ENCODE measurements at places on chromosomes 4 and X.

DNA sequence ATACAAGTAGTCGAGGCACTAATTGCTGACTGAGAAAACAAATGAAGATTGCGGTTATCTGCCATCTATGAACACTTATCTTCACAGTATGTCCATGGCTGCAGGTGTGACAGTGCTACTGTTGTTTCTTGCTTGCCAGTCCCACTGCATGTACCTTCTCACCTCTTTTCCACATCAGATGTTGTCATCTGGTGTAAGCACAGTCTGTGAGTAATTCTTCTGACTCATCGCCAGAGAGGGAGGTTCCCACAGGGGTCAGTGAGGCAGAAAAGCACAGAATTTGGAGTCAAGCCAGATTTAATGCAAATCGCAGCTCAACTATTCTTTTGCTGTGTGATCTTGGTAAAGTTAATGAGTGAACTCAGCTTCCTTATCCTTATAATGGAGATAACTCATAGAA lies 144.4 kb downstream of the GLRA2 start:
- DNase-seq = peak; percentile 87

GRCh38 chr4:138389976-138390685 lies 148.0 kb upstream of the SLC7A11 start:
- DNase-seq = peak; percentile 28

- DNase-seq = peak; percentile 95
Observed at GRCh38 chr4:10611673-10612072, 72.9 kb downstream of the CLNK start.

DNA sequence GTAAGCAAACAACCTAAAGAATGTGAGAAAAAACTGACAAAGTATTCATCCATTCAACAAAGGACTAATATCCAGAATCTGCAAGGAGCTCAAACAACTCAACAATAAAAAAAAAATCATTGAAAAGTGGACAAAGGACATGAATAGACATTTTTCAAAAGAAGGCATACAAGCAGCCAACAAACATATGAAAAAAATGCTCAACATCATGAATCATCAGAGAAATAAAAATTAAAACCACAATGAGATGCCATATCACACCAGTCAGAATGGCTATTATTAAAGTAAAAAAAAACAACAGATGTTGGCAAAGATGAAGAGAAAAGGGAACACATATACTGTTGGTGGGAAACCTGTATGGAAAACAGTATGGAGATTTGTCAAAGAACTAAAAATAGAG lies 120.7 kb upstream of the ADGRL3 start:
- no peak for DNase-seq

- no peak for DNase-seq
Observed at GRCh38 chrX:85499400-85499799, 119.9 kb upstream of the POF1B start.

GRCh38 chr4:142356118-142356759 lies 489.9 kb downstream of the INPP4B start:
- DNase-seq = no peak

GRCh38 chrX:43560247-43560946 lies 95.7 kb upstream of the MAOA start:
- no peak for DNase-seq

DNA sequence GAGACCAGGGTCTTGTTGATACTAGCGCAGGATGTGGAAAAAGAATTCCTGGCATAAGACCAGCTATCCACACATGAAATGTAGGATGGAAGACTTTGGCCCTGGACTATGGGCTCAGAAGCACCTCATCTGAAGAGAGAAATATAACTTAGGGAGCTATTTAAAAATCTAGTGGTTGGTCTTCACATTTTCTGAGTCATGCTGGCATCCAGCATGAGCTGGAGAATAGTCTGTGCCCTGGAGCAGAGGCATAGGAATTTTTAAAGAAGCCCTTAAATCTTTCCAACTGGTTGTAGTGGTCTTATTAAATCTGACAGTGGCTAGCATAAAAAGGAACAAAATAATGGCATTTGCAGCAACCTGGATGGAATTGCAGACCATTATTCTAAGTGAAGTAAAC lies 86.3 kb downstream of the SMARCA5 start:
- DNase-seq = no peak

DNA sequence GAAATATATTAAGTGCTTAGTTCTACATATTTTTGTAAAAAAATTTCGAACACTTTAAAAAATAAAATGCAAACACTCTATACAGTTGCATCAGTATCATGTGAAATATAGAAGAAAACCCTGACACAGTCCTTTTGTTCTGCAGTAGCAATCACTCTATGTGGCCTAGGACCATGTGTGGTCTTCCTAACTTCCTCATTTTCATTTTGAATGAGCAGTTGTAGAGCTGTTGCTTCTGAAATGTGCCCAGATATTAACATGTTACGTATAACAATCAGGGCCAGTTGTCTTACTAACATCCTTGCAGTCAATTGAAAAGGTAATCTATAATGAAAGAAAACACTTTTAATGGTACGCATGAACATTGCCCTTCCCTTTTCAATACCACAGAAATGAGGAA lies 107.9 kb downstream of the ZNF827 start:
- DNase-seq = no peak

DNA sequence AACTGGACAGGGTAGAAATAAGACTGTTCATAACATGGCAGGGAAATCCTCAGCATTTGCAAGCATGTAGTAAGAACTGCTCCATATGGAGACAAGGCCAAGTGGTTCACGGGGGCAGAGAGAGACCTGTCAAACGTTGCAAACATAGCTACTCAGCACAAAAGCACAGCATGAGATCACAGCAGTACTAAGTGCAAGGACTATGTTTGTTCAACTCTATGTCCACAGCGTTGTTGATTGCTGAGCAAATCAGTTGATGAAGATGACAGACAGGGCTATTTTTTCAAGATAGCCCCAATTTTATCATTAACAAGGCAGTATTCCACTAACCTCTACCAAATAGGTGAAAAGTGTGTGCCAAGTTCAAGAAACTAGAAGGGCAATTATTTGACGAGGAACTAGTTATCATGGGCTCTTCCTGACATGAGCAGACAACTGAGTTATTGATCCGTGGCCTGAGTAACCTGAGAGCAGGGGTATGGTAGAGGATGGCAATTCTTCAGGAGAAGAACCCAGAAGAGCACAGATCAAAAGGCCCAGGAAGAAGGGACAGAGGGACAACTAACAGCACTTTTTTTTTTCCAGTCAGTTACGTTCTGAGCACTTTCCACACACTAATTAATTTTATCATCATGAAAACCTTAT lies 57.4 kb downstream of the SPOCK3 start:
- no peak for DNase-seq

GRCh38 chrX:129945131-129945530 lies 37.3 kb upstream of the BCORL1 start:
- peak; percentile 23 for DNase-seq

- DNase-seq = no peak
Observed at GRCh38 chr4:110797486-110797885, 174.6 kb upstream of the PITX2 start.

DNA sequence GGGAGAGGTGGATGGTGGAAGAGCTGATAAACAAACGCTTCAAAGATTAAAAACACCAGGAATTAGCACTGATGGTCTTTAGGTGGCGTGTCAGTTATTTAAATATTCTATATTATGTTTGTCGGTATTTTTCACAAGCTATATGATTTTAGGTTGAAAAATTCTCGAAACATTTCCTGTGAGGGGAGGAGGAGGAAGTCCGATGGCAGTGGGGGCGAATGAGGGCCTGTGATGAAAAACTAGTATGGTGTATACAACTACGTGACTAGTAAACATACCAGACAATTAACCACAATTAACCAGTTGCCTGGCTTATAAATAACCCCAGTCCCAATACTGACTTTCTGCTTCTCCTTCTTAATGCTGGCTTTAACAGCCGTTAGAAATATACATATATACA lies 595 bp upstream of the NAP1L2 start:
- DNase-seq = no peak

DNA sequence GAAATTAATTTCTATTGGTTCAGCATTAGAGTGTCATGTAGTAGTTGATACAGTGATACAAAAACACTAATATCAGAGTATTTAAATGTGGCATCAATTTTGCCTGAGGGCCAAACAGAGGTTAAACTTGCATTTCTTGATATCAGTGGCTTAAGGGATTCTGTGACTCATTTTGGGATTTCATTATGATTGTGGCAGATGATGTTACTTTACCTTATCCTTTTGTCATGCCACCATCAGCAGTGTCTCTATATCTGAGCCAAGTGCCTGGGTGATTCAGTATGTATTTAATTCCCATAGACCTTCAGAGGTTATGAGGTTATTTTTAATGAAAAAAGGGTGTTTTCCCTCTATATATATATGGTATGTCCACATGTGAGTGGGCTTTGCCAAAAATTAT lies 582.9 kb downstream of the ADGRL3 start:
- no peak for DNase-seq

GRCh38 chr4:2798399-2799223 lies 5.7 kb downstream of the SH3BP2 start:
- no peak for DNase-seq

- peak; percentile 61 for DNase-seq
Observed at GRCh38 chrX:40273356-40274050, 175.7 kb upstream of the BCOR start.

DNA sequence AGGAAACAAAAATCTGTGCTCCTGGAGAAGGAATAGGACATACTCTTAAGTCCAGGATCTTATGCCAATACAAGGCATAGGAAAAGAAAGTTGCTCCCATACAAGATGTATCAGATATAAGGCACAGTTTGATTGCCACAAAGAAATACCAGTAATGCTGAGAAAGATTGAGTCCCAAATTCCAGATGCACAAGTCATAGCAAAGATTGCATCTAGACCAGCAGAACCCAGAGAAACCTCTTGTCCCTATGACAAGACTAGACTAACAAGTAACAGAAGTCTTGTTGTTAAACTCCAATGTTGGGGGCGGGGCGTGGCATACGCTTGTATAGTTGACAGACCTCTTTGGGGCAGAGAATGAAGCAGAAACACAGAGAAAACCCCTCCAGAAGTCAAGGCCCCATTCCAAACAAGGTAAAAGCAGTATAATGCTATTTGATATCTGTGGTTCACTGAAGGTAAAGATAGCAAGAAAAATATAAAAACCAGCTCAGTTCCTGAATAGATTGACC lies 671.5 kb upstream of the GRIA3 start:
- DNase-seq = peak; percentile 61

- DNase-seq = no peak
Observed at GRCh38 chrX:134163836-134164235, 73.1 kb upstream of the CCDC160 start.

- DNase-seq = peak; percentile 70
Observed at GRCh38 chrX:77749695-77750094, 36.3 kb downstream of the ATRX start.

GRCh38 chrX:96838537-96838936 lies 45.2 kb upstream of the RPA4 start:
- DNase-seq = no peak

- DNase-seq = no peak
Observed at GRCh38 chr4:176761872-176762271, 30.9 kb downstream of the VEGFC start.

GRCh38 chr4:137266511-137266910 lies 265.8 kb downstream of the PCDH18 start:
- no peak for DNase-seq

GRCh38 chrX:9330249-9330982 lies 134.4 kb upstream of the TBL1X start:
- DNase-seq = no peak

GRCh38 chr4:4386736-4387392 lies at the start of gene NSG1:
NSG1 (plus strand) TSS chr4:4387102; CDS start chr4:4387630, 528 bp downstream.
- DNase-seq = peak; percentile 19

- DNase-seq = no peak
Observed at GRCh38 chrX:129608496-129608895, 46.3 kb downstream of the APLN start.

DNA sequence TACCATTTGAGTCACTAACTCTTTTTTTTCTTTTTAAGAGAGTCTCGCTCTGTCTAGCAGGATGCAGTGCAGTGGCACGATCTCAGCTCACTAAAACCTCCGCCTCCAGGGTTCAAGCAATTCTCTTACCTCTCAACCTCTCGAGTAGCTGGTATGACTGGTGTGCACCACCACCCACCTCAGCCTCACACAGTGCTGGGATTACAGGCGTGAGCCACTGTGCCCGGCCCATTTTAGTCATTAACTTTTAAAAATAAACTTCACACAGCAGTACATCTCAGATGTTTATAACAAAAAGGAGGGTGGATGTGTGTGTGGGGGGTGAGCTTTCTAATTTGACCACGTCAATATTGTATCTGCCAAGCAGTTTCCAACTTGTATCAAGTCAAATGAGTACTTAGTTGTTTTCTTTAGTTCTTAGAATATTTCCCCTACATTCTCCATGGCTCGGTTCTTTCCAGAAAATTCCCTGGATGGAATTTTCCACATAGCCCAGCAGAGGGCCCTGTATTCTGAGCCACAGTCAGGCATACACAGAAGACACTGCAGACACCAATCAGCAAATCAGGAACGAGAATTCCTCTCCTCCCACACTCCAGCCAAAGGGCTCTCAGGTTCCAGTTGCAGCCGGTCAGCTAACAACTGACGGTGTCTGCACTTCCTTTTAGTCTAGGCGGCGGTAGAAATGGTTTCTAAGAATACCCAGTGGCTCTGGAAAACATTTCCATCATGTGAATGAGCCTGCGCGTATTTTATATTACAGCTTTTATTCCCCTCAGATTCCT lies 20.1 kb upstream of the ARAF start:
- peak; percentile 89 for DNase-seq

GRCh38 chrX:149461746-149462145 lies 43.4 kb downstream of the IDS start:
- DNase-seq = no peak

GRCh38 chrX:28847423-28847822 lies 260.2 kb downstream of the IL1RAPL1 start:
- DNase-seq = peak; percentile 4

- no peak for DNase-seq
Observed at GRCh38 chrX:144494074-144494473, 610.2 kb downstream of the UBE2NL start.

DNA sequence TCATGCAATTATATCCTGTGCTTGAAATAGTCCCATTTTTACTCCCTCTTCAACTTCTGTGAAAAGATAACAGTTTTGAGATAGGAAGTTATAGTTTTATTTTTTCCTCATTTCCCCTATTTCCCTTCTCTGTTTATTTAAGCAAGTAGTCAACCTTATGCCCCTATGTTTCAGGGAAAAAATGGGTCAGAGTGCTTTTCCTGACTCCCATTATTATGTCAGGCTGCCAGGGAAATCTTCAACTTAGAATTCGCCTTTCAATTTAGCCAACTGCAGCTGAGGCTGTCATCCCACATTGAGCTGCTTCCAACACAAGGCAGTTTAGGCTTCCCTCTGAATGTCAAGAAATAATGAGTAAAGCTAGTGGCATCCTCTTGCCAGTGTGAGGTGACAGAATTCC lies 42.3 kb downstream of the NXT2 start:
- DNase-seq = no peak

DNA sequence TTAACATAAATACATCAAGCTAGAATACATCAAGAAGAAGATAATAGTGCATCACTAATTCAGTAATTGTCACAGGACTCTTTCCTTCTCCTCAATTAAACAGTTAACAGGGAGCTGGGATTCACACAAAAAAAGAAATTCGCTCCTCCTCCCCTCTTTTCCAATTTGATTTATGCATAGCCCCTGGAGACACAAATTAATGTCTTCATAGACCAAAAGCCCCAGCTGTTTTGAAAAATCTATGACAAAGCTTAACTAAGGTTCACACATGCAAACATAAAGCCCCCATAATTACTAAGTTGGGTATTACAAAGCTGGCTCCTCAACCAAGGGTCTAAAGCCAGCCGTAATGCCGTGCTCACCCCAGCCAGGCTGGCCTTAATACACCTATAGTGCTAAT lies 61.2 kb downstream of the ENOX2 start:
- DNase-seq = no peak
